ENCODE measurements at places on chromosomes 3 and 15.

- no peak for DNase-seq
Measured at GRCh38 chr3:161171113-161171512, 50.0 kb upstream of the NMD3 start.

- no peak for DNase-seq
Measured at GRCh38 chr15:34682674-34683073, 72.1 kb downstream of the GJD2 start.

GRCh38 chr3:46017720-46018119, 9.6 kb downstream of the XCR1 start:
- no peak for DNase-seq

DNA sequence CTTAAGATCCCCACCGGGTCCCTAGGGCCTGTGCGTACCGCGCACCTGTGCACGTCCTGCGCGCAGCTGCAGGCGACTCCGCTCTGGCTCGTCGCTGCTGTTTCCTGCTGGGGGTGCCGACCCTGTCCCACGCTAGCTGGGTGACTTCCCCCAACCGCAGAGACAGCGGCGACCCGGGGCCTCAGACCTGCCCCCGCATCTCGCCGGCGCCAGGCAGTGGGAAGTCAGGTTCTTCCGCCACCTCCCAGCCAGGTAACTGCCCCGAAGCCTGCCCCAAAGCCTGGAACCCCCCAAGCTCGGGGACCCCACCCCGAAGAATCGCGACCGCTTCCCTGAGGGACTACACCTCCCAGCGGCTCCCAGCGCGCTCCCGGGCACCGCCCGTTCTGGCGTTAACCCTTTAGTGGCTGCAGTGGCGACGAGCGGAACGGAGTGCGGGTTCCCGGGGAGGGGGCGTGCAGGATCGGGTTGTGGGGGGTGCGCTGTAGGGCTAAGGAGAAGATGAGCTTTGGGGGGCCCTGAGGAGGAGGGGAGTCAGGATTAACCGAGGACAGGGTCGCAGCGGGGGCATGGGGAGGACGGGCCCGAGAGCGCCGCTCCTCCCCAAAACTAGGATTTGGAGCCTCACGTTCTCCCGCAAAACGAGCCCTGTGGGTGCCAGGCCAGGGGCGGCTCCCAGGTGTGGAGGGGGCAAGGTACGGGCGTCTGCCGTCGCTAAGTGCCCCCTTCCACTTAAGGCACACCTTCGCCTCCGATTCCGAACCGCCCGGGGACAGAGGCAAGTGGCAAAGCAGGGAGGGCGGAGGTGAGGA, 589 bp downstream of the NEIL1 start:
- no peak for DNase-seq
